NCI-H2171 (cell line): ENCODE measurements at places on chromosomes 1 and 21.

DNA sequence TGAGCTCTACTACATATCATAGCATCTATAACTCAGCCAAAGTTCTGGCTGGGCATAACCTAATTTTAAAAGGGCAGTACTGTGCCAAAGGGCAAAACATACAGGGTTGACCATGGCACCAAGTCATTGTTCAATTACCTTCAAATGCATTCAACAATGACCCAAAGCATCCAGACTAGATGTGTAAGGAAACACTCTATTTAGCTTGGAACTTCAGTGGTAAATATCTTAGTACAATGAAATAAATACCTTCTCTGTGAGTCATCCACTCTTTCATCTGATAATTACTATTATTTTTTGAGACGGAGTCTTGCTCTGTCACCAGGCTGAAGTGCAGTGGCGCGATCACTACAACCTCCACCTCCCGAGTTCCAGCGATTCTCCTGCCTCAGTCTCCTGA, 70.0 kb downstream of the NVL start:
- no peak for DNase-seq

DNA sequence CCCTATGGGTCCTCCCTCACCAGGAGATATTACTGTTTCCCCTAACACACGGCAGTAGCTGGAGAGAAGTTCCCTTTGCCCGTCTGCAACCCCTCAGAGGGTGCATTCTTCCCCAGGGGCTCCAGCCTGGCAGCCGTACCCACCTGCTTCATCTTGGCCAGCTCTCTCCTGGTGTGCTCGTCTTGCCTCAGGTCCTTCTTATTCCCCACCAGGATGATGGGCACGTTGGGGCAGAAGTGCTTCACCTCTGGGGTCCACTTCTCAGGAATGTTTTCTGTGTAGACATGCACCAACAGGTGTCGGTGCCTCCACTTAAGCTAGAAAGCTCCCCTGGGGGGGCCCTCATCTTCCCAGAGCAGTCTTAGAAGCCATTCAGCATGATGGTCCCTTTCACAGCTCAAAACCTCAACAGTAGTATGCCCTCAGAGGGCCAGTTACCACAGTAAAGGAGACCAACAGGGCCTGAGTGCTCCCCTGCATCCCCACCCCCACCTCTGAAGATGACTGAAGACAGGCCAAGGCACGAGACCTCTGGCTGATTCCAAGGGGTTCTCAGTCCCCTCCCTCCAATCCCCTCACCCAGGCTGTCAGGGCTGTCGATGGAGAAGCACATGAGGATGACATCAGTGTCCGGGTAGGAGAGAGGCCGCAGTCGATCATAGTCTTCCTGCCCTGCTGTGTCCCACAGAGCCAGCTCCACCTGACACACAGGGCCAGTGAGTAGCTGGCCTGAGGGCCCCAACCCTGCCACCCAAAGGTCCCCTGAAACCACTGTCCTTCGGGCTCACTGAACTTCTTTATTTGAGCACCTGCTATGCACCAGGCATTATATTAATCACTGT, 4.3 kb downstream of the RHOC start:
- DNase-seq = no peak

GRCh38 chr1:54464477-54465146, 58.4 kb upstream of the SSBP3 start:
- no peak for DNase-seq

DNA sequence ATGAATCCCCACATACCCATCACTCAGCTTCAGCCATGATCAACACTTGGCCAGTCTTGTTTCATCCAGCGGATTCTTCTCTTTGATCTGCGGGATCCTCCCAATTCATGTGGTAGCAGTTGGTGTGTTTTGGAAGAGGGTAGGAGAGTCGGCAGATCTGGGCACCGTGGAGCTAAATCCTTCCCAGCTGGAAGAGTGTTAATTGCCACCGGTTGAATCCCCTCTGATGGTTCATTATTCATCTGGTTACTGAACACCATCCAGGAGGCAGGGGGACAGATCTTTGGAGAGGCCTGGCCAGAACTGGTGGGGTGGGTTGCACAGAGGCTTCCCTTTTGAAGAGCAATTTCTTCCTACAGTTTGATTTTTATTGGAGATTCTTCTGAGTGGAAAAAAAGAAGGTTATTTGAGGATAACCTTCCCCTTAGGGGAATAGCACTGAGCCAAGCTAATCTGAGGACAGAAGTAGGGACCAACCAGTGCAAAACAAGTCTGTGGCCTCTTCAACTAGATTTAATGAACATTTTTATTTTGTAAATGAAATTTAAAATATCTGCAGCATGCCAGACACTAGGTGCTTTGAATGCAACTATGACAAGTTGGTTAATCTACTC, 8.1 kb downstream of the NFASC start:
- DNase-seq = no peak

DNA sequence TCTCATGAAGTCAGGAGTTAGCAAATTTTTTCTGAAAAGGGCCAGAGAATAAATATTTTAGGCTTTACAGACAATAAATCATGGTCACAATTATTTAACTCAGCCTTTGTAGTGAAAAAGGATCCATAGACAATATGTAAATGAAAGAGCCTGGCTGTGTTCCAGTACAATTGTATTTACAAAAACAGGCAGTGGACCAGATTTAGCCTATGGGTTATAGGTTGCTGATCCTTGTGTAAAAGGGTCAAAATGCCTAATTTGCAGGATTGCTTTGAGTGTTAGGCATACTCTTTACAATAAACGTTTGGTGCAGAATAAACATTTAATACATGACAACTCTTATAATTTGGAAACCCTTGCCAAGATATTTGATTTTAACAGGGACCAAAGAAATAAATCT, 6.5 kb downstream of the SLAMF7 start:
- no peak for DNase-seq

DNA sequence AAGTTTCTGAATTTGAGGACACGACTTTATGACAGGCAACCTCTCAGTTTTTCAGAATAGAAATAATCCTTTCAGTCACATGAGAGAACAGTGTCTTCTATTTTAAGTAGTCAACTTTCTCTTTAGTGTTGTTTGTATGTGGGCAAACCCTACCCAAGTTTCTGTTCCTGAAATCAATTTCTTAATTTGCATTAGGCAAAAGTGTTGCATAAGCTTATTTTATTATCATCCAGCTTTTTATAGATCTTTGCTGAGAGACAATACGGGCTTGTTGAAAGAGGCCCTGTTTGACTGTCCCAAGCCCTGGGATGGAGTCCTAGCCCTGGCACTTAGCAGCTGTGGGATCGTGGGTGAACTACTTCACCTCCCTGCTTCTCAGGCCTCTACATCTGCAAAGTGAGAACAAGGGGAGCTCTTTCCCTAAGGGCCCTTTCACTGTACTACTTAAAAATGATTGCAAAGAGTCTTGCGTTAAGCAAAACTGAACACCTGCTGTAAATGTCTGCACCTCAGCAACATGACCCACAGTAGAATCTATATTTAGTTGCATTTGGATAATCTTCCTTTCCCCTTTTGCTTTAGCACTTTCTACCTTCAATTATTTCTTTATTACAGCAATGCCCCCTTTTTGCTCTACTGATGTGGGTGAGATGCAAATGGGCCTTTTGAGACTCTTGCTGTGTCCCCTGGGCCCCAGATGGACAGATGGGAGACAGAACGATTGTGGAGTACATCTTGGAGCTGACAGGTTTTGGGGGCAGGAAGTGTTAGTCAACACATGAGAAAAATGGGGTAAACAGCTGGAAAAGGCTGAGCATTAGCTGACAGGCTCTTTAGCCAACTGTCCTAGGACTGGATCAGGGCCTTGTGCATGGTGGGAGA, 41.0 kb upstream of the SCAF4 start:
- no peak for DNase-seq

GRCh38 chr21:27813750-27814149, 846.9 kb upstream of the ADAMTS5 start:
- no peak for DNase-seq

DNA sequence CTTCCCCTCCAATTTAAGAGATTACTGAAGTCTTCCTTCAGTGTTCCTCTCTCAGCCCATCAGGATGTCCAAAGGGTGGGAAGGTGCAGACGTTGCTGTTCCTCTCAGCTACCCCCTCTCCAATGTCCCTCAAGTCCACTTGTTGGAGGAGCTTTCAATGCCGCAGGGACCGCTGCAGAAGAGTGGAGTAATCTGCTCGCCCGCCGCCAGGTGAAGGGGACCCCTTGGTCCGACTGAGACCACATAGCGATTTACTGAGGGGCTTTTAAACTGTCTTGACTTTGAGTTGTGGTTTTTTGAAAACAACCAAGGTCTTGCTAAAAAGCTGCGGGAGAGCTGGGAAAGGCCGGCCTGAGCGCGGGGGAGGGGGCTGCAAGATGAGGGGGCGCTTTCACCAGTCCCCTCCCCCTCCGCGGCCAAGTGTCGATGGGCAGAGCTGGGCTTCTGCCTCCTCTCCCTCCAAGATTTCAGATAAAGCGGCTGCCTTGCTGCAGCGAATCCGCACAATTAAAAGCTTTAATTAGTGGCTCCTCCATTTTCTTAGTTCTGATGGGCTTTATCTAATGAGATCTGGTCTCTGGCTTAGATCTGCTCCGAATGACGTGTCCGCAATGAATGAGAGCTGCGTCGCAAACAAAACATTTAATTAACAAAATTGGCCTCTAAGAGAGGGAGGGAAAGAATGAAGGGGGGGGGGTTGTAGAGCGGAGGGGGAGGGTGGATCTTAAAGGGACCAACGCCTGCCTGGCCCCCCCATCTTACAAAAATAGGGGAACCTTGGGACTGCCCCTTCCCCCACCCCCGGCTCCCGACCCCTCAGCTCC, 5.9 kb downstream of the LMO4 start:
- no peak for DNase-seq
